Small intestine (tissue), 16 donors: ENCODE measurements at places on chromosomes 3 and 15. TPM values are rescaled to one million over a fixed set of nuclear protein-coding genes. Genes with fewer than 3 reads are reported as not detected.

The TP63 gene
- 0.03 TPM for polyA plus RNA-seq

The ATG3 gene
- polyA plus RNA-seq = 66.6 TPM

The UROC1 gene
- polyA plus RNA-seq = not detected

DNA sequence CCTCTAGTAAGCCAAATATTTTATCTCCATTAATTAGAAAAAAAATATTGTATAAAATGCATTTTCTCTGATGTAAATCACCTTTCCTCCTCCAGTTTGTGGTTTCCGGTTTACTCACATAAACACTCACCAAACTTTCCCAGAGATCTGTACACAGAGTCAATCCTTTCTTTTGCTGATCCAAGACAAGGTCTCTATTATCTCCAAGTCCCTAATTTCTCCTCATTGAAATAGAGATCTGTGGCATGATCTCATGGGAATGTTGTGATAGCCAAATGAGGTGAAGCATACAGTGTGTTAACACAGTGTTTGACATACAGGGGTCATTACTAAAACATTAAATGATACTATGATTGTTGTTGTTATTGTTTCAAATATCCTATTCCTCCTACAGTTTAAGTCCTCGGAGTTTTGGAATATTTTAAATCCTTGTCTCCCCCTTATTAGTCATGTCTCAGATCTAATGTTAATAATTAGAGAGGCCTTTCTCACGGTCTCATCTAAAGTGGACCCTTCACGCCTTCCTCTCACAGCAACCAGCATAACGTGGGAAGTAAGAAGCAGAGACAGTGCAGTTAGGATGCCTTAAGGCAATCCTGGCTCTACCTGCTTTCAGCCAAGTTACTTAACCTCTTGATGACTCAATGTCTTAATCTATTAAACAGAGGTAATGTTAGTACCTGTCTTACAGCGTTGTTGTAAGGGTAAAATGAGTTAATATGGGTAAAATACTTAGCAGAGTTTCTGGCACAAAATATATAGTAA lies 333.3 kb downstream of the GRM7 start:
- DNase-seq = no peak

DNA sequence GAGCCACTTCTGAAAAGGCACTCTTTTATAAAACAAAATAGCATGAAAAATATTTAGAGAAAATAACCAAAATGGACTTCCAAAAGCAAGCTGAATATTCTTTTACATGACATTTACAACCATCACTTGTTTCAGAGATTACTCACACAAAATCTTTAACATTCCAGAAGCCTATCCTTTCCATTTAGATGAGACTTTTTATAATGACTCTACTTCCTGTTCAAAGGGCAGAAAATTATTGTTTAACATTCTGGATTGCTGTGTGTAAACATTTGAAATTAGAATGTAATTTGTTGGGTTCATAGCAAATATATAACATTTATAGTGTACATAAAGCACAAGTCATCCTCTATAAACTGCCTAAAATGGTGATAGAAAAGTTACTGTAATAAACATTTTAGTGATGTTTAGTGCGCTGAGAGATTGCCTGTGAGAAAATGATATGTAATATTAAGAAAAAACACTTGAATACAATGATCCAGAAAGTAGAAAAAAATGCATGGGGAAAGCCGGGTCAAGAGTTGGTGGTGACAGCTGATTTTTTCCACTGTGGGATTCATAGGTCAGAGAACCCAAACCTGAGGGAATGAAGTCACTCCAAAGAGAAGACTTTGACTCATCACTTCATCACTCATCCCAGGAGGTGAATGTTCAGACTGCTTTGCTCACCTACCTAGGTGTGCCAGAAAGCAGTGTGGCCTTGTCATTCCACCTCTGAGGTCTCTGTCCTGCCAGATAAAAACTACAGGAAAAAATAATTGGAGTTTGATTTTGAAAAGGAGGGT lies 305.8 kb downstream of the ARPP21 start:
- peak; percentile 53 for DNase-seq

DNA sequence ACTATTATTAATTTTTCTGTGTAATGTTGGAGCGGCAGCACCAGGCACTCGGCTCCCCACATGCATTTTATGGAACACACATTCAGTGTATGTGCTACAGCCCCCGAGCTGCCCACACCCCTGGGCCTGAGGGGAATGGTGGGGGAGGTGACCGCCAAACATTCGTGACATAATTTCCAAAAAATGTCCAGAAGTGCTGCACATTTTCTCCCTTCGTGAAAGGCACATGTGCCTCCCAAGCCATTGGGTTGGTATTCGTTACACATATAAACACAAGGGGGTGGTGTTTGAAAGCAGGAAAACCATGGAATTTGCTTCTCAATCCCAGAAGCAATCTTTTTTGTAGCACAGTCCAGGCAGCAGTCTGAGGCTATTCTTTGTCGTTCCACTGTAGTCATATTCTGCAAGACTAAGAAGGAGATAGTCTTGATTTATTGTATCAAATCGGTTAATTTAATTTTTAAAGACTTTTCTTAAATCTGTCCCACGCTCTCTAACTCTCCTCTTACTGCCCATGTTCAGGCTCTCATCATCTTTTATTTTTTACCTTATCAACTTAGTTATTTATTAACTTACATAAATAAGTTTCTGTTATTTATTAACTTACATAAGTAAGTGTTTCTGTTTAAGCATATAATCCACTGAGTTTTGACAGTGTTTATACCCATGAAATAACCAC lies 39.2 kb upstream of the POLR2M start:
- peak; percentile 47 for DNase-seq

DNA sequence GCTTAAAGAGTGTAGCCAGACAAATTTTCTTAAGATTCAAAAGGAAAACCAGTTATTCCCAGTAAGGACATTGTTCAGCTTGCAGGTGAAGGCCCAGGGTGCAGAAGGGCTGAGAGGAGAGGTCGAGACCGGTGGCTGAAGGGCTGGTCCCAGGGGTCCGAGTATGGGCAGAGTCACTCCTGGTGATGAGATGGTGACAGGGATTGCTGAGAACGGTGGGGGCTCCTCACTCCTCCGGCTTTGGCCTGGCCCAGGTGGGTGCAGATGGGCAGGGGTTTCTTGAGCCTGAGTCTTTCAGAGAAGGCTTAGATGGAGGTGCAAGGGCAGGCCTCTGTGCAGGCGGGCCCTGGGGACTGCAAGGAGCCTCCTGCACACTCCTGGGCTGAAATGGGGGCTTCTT lies 56.2 kb downstream of the ZNF445 start:
- DNase-seq = no peak
